ENCODE measurements at places on chromosomes 6 and 20.

- no peak for DNase-seq
Measured at GRCh38 chr6:144314003-144314485, 28.9 kb downstream of the UTRN start.

- no peak for DNase-seq
Measured at GRCh38 chr20:19802492-19803158, 44.6 kb downstream of the RIN2 start.

GRCh38 chr6:133799043-133799442 lies 89.9 kb upstream of the TCF21 start:
- no peak for DNase-seq

- DNase-seq: no peak
Measured at GRCh38 chr6:69542494-69542893, 254.3 kb downstream of the LMBRD1 start.

- no peak for DNase-seq
Measured at GRCh38 chr6:29005183-29005885, at the start of gene ZNF311. Gene ZNF311 (minus strand): TSS chr6:29005315. CDS start chr6:29003954, 1,361 bp downstream.

- no peak for DNase-seq
Measured at GRCh38 chr6:74752303-74752702, 453.6 kb downstream of the COL12A1 start.

GRCh38 chr20:49633023-49633422 lies 65.1 kb upstream of the PTGIS start:
- no peak for DNase-seq

GRCh38 chr6:54198134-54198533 lies 86.9 kb downstream of the MLIP start:
- DNase-seq: no peak

DNA sequence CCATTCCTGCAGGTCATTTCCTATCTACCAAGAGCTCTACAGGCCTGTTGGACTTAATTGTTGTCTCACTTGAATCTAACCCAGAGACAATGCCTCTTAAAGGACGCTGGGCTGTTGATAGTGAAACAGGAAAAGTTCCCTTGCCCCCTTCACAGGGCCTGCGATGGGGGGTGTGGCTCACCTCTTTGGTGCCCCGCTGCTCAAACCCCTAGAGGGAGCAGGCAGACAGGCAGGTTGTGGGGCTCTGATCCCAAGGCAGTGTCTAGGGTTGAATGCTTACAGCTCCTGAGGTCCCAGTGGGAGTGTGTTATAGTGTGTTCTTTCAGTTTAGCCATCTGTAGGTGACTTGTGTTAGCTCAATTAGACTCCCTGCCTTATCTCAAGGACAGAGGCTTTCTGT lies 68.0 kb downstream of the OTOR start:
- no peak for DNase-seq

DNA sequence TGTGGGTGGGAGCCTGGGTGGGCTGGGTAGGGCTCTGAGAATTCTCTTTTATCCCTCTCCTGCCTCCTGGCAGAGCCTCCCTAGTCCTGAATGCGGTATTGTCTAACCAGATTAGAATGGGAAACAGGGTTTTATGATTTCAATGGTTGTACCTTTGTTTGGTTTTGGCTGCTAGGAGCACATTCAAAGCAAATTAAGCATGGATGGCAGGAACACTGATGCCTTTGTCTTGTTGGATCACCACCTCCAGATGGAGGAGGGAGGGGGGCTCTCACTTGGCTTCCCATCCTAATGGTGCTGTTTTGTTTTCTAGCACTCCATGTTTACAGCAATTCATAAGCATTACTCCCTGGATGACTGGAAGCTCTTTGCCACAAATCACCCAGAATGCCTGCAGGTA lies 11.6 kb downstream of the GMPR start:
- DNase-seq: no peak

GRCh38 chr20:60266177-60266823 lies 308.1 kb downstream of the CDH26 start:
- DNase-seq: no peak

DNA sequence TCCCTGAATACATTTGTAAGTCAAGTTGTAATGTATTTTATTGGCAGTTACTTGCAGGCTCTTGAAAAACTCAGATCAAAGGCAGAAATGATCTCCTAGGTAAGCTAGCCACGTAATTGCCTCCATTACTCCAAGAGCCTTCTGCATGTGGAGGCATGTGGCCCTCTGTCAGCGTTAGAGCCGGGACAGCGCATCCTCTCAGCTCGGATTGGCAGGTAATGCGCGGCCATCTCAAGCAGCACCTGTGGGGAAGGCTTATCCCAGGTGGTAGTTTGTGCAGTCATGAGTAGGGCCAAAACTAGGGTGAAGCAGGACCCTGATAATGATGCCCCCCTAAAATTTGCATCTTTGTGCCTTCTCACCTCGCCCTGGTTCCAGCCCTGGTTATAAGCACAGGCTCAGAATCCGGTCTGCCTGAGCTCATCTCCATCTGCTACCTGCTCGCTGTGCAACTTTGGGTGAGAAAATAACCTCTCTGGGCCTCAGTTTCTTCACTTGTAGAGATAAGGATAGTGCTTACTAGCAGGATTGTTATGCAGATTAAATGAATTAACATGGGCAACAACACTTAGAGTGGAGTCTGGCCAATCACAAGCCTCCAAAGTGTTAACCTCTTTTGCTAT lies 157.5 kb upstream of the PMEPA1 start:
- no peak for DNase-seq
